ENCODE measurements at places on chromosomes 11 and 22.

DNA sequence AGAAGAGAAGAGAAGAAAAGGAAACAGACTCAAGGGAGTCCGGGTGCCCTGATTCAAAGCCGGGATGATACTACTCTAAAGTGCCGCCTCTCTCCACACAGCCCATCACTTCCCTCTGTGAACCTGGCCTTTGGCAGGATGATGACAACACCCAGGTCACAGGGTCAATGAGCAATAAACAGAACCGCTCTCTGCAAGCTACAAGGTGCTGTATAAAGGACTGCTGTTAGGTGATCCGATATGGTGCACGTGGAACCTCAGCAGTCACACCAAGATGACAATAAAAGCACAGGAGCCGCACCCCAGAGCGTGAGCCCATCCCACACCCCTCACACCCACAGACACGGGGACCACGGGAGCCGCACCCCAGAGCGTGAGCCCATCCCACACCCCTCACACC, 10.7 kb downstream of the TTLL1 start:
- DNase-seq = no peak

GRCh38 chr11:57302489-57302888, 22.3 kb downstream of the TNKS1BP1 start:
- DNase-seq = no peak

- no peak for DNase-seq
Measured at GRCh38 chr11:120643284-120643683, 131.7 kb downstream of the GRIK4 start.

GRCh38 chr11:60428517-60428916, 855 bp upstream of the MS4A5 start:
- no peak for DNase-seq

- no peak for DNase-seq
Measured at GRCh38 chr22:47232197-47232596, 469.7 kb downstream of the TBC1D22A start.

DNA sequence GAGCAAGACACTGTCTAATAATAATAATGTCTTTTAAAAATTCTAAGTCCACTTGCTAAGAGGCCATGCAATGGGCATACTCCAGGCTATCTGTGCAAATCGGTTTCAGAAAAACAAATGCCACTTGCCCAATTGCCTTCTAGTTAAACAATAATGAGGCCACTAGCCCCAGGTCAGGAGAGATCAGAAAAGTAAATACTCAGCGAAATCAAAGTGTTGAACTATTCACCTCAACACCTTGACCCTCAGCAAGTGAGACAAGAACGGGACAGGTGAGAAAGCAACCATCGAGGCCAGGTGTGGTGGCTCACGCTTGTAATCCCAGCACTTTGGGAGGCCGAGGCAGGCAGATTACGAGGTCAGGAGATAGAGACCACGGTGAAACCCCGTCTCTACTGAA, 72.3 kb upstream of the SYN3 start:
- DNase-seq = no peak

- no peak for DNase-seq
Measured at GRCh38 chr11:81874635-81875034, 859.0 kb downstream of the FAM181B start.

GRCh38 chr11:131982154-131982553, 611.7 kb downstream of the NTM start:
- no peak for DNase-seq

DNA sequence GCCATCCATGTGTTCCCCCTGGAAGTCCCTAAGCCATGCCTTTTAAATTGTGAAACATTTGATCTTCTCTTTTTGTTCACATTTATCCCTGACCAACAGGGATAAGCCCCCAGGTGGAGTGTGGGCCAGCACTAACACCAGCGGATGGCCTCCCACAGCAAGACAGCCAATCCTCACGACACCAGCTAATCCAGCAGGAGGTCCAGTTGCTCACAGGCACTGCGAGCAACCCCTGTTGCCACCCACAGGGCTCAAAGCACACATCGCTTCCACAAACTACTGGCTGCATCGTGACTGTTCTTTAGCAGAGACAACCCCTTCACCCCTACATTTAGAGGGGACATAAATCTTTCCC, 2.0 kb downstream of the PCSK7 start:
- no peak for DNase-seq

DNA sequence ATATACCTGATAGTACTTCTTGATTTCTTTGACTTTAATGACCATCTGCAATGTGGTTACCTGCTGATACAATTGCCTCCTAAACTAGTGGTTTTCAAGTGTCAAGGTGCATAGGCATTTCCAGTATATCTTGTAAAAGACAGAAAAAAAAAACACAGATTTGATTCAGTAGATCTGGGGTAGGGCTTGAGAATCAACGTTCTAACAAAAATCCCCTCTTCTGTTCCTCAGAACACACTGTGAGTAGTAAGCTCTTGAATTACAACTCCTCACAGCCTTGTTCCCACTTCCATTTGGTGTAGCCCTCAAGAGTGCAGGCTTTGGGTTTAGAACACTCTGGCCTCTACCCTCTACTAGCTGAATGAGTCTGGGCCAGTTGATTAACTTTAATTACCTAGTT, 78.0 kb upstream of the CTSC start:
- DNase-seq = no peak

- DNase-seq = no peak
Measured at GRCh38 chr22:41914611-41915034, 251 bp downstream of the SHISA8 start.

GRCh38 chr11:16825968-16826367, 87.5 kb downstream of the C11orf58 start:
- DNase-seq = no peak

DNA sequence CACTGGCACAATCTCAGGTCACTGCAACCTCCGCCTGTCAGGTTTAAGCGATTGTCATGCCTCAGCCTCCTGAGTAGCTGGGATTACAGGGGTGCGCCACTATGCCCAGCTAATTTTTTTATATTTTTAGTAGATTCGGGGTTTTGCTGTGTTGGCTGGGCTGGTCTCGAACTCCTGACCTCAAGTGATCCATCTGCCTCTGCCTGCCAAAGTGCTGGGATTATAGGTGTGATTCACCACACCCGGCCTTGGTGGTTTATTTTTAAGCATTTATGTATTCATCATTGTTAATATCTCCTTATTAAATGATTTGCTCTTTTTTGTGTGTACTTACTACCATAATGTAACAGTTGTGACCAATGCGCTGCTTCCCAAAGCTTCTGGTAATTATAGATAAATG, 171.7 kb downstream of the DDX10 start:
- DNase-seq = no peak

GRCh38 chr11:114122686-114123085, 63.2 kb downstream of the ZBTB16 start:
- DNase-seq = no peak

DNA sequence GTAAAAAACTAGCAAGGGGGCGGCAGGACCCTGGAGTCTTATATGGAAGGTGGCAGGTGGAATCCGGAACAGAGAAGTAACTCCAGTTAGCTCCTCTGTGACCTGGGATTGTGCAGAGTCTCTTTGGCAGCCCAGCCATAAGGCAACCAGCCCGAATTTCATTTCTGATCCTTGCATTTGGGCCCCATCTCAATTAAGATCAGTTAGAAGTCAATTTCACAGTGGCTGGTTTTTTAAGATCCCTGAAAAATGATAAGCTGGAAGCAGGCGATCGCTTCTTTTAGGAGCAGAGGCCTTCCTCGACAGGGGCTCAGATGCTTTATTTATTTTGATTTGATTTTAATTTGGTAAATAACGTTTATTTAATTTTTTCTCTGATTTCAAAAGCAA, 199.0 kb downstream of the TENM4 start:
- no peak for DNase-seq

DNA sequence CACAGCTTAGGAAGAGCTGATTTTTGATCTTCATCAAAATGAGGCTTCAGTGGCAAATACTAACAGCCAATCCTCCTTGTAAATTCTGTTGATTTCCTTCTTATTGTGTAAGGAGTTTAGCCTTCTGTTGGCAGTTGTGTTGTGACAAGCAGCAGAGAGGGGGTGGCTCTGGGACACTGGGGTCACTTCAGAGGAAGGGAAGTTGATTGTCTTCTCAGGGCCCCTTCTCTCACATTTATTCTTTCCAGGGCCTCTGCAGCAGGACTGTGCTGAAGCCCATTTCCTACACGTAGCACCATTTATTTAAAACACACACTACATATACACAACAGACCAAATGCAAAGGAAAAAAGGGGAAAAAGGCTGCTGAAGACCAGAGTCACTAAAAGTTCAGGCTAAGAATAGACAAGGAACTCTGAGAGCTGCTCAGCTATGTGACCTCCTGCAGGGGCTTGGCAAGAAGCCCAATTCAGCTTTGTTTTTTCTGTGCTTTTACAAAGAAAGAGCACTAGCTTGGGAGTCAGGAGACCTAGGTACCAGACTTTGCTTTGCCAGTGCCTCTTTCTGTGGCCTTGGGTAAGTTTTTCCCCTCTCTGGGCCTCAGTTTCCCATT, 28.3 kb upstream of the UPB1 start:
- DNase-seq = no peak

DNA sequence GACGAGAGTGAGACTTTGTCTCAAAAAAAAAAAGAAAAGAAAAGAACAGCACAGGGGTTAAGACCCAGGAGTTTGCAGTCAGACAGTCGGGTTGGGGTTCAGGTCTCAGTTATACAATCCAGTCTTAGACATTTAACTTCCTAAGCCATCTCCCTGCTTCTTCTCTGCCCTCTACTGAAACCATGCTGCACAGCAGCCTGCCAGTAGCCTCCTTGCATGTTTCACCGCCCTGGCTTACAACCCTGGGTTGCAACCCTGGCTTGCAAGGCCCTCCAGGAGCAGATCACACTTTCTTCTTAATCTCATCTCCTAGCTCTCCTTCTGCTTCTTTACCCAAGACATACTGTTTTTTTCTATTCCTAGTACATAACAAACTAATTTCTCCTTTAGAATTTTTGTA, 5.9 kb upstream of the B3GAT3 start:
- no peak for DNase-seq

GRCh38 chr11:117172724-117173421, 5.7 kb upstream of the SIDT2 start:
- no peak for DNase-seq

DNA sequence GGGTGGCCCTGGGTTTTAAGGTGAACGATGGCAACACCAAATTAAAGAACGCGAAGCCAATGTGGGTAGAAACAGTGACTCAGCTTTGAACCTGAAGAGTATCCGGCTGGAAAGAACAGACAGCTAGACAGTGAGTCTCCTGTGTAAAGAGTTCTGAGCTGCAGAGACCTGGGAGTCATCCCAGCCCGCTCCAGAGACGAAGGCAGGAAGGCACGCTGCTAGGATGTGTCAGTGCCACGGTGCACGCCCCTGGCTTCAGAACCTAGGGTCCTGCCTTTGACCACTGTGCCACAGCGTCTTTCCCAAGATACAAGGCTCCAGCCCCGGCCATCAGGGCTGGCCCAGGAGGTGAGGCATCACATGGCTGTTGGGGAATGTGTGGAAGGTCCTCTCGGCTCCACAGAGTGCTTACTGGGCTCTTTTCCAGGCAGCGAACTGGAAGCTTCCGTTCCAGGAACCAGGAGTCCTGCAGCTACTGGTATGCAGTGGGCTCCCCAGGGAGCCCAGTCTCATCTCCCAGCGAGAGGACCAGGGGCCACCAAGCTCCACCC, 29.9 kb downstream of the LRFN4 start:
- DNase-seq = no peak

- DNase-seq = no peak
Measured at GRCh38 chr11:94139416-94139815, 10.8 kb downstream of the PANX1 start.

GRCh38 chr11:122521626-122522025, 133.9 kb upstream of the UBASH3B start:
- DNase-seq = no peak

- no peak for DNase-seq
Measured at GRCh38 chr11:62125881-62126280, 2.1 kb downstream of the INCENP start.

- DNase-seq = no peak
Measured at GRCh38 chr11:1747753-1748635, 2.4 kb downstream of the IFITM10 start.

GRCh38 chr11:11279956-11280689, 72.9 kb downstream of the CSNK2A3 start:
- DNase-seq = no peak

DNA sequence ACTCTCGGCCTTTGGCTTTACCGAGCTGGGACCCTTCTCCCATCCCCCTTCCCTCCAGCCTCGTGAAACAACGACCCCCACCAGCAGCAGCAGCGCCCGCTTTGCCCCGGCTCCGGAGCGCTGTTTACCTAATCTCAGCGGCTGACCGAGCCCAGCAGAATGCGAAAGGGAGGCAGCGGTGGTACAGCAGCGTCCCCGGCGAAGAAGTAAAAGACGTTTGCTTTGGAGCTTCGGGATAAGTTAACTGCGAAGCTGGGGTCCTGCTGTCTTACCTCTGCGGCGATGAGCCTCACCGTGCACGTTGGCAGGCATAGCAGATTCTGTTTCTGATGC, 2.0 kb upstream of the LARGE1 start:
- DNase-seq = no peak

DNA sequence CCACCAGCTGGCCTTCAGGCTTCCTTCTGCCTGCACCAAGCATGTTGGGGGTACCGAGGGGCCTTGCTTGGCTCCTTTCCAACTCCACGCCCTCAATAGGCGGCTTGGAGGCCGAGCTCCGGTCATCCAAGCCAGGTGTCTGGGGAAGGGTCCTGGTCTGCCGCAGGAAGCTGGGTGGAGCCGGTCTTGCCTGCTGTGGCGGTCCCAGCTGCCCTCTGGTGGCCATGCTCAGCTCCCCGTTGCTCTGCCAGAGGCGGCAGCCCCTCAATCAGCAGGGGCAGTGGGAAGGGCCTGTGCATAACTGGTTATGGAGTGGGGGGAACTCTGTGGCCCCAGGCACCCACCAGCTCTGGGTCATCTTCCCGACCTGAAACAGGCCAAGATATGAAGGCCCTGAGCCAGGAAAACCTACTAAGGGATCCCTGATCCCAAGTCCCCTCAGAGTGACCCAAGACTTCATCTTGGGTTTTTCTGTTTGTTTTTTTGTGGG, 3.2 kb downstream of the ARVCF start:
- peak; percentile 11 for DNase-seq

GRCh38 chr22:49259839-49260615, 567.6 kb downstream of the BRD1 start:
- no peak for DNase-seq

- no peak for DNase-seq
Measured at GRCh38 chr11:128546916-128547315, 40.4 kb downstream of the ETS1 start.

- no peak for DNase-seq
Measured at GRCh38 chr11:65816696-65817095, 17.1 kb upstream of the SNX32 start.

DNA sequence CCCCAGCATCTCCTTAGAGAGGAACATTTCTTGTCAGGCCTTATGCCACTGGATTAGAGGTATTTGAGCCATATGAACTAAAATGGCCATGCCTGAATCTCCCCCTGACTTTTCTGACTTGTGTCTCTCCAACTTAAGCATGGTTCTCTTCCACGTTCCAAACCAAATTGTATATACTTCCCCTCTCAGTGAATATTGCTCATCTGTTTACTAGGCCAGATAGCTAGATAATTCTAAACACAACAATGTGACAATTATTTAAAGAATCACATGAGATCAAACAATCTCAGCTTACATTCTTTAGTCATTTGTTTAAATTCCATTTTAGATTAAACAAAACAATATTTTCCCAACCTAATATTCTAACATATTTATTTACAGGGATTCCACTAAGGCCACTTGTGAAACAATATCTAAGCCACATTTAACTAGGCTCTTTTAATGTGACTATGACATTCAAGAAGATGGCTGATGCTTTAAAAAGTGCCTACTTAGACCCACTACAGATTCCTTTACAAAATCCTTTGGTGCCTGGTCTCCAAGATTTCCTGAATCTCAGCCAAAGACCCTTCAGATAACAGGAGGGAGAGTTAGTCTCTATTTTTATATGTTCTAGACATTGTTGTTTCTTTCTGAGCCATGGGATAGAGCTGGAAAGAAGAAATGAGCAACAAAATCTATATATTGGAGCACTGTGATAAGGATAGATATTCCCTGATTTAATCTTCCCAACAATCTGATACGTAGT, 105.7 kb downstream of the CADM1 start:
- no peak for DNase-seq
